ENCODE measurements at places on chromosomes 2 and 18. TPM values are rescaled to one million over a fixed set of nuclear protein-coding genes. Genes with fewer than 3 reads are reported as not detected.

NEB gene
- 0.24 TPM for total RNA-seq

HOXD12 gene
- total RNA-seq = not detected

MEP1B gene
- not detected for total RNA-seq

PAIP2B gene
- total RNA-seq = 0.46 TPM

All from HepG2 (cell line).